Chondrocyte (in vitro differentiated cells): ENCODE measurements at places on chromosomes 16 and 17. TPM values are rescaled to one million over a fixed set of nuclear protein-coding genes. Genes with fewer than 3 reads are reported as not detected.

DNA sequence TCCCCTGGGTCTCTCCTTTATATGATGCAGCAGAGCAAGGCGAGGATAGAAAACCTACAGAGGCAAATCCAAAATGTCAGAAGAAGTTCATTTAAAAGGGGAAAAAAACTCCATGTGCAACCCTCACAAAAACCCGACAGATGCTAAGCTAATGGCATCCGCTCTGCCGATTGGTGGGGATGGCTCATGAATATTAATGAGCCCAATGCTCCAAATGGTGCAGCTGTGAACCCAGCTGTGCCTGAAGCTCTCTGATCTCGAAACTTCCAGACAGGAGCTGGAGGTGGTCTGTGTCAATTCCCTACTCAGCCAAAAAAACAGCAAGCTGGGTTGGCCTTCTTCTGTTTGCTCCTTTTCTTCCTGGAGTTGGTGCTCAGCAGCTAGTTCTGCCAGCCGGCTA lies 15.5 kb downstream of the SNX11 start:
- DNase-seq = no peak
- no peaks in the 10 kb centered on the region for H3K27me3 ChIP-seq
- H3K27ac ChIP-seq = no peak overlapping the region
- H3K4me3 ChIP-seq = no peak overlapping the region
- H3K36me3 ChIP-seq = peaks cover 25% of the 10 kb centered on the region

DNA sequence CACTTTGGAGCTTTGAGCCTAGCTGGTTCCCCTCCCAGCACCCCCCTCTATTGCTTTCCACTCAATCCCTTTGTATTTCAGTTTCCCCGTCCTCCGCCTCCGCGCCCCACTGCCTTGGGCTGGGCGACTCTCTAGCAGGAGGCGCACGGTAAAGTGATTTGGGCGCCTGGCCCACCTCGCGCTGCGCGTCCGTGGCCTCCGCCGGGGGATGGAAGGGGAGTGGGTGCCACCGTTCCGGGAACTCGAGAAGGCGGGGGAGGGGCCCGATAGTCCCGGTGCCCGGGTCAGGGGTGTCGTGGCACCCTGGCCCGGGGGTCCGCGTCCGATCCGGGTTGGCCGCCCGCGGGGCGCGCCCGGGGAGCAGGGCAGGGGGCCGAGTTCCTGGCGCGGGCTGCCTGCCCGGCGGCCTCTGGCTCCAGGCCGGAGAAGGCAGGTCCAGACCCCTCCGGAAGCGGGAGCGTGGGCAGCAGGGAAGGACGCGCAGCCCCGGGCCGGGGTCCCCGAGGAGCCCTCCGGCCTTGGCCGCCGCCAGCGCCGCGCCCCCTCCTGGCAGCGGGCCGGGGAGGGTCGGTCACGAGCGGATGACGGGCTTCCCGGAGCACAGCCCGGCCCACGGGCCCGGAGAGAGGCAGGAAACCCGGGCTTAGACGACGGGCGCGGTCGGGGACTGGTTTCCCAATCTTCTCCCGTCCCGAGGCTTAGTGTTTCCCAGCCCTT lies 15.8 kb downstream of the MEOX1 start:
- DNase-seq = no peak
- H3K36me3 ChIP-seq = no peaks in the 10 kb centered on the region
- H3K4me1 ChIP-seq = no peaks in the 10 kb centered on the region
- H3K27me3 ChIP-seq = peaks cover 4% of the 10 kb centered on the region

DNA sequence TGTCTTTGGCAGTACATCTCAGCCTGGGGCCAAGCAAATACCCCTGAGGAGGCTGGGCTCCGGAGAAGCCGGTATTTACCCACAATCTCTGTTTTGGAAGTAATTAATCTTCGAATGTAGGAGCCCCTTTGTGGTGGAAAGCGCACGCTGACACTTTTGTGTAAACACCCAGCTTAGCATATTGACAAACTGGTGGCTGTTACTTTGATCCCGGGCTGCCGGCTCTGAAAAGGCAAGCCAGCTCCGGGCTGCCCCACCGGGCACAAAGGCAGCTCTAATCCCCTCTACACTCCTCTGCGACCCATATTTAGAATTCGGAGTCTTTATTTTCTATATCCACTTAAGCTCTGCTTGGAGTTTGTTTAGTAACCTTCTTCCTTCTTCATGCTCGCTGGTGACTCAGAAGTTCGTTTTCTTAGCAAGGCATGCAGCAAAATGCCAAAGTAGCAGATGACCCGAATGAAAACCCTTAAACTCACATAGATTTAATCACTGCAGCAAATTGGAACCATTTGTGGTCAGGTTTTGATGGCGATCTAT lies 144.0 kb upstream of the IRX3 start:
- no peak for DNase-seq
- H3K36me3 ChIP-seq = peaks cover 7% of the 10 kb centered on the region
- H3K27ac ChIP-seq = peak overlapping the region; percentile 3

The KRT28 gene
- total RNA-seq = not detected in 3 replicates
